GM04503 (cell line): ENCODE measurements at places on chromosomes 5 and 9.

- peak; percentile 81 for DNase-seq
Measured at GRCh38 chr5:13664377-13664776, 280.1 kb downstream of the DNAH5 start.

GRCh38 chr9:14924230-14925219, 14.3 kb upstream of the FREM1 start:
- DNase-seq: peak; percentile 36

DNA sequence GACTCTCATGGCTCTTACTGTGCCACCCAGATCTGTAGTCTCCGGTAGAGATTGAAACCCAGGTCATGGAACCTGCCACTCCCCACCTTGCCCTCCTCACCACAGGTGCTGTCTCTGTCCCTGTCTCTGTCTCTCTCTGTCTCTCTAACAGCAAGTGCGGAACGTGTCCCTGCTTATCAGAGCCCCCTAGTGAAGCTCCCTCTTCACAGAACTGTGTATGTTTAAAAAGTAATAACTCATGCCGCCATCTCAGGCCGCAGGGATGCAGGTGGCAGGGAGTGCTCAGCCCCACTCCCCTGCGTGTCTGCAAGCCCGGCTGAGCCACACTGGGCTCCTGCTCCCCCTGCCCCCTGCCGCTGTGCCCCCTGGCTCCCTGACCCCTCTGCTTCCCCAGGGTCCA, 43.8 kb downstream of the UNC5A start:
- DNase-seq: no peak

- DNase-seq: no peak
Measured at GRCh38 chr9:78781681-78782080, 484.8 kb downstream of the PSAT1 start.

DNA sequence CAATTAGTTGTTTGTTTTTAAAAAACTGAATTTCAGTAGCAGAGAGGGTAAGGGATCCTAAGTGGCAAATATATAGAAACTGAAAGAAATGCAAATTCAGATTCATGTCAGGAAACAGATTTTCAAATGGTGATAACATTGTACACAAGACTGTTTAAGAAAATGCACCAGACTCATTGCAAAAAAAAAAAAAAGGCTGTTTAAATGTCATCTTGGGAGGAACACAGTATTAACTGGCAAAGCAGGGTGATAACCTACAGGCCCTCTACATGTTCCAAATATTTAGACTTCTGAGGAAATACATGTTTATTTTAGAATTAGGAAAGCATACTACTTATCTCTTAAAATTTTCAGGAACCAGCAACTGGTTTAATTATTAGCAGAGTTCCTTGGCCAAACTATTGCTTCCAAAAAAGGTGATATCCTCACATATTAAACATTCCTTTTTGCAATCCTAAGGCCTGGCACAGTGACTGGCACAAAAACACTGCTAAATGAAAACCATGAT, 114.5 kb downstream of the TSSK1B start:
- DNase-seq: no peak

DNA sequence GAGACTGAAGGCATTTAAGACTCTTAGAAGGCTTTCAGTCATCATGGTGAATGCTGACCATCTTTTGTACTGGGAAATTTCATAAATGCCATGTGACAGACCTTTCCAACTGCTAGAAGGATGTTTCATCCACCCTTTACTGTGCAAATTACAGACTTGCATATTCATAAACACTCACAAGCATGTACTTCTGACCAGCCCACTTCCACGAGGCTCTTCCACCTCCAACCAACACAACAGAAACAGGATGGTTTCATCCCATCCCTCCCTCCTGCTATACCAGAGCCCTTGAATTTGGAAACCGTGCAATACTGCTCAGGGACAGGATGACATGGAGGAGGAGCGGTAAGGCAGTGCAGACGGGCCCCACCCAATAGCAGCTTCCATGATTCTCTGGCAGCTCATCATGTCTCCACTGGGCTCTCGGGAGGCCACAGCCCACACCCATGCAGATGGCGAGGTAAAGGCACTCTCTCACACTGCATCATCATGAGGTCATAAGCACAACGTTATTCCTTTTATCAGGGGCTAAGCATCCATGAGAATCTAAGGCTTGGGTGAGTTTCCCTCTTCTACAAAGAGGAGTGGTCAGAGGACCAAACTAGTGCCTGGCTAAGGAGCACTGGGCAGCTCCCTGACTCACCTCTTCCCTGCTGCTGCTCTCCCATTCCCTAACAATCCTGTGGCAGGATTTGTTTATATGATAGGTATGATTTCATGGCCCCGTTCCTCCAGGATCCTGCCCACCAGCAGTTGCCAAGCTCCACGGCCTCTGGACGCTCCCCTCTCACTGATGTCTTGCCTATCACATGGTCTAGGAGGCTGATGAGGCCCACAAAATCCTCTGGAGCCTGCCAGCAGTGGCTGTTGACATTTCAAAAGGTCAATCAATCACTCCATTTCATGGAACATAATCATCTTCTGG, 94.4 kb upstream of the FSTL4 start:
- DNase-seq: no peak

GRCh38 chr5:110751902-110752762, 13.3 kb downstream of the SLC25A46 start:
- DNase-seq: no peak

GRCh38 chr5:174708476-174709207, 15.7 kb upstream of the MSX2 start:
- no peak for DNase-seq

DNA sequence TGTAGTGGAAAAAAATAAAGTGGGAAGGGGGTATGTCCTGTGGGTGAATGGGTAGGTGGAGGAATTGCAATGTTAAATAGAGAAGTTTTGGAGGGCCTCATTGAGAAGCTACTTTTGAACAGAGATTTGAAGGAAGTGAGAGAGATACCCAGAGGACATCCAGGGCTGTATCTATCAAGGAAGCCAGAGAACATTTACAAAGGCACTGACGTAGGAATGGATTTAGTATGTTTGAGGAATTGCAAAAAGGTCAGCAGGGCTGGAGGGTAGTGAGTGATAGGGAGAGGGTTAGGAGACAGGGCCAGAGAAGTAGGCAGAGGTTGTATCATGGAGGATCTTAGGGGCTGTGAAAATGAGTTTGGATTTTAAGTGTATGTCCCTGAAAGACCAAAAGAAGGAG, 13.9 kb downstream of the PTTG1 start:
- DNase-seq: no peak

- no peak for DNase-seq
Measured at GRCh38 chr9:7287986-7288385, 511.6 kb downstream of the DMAC1 start.

GRCh38 chr5:58248221-58248620, 211.7 kb downstream of the PLK2 start:
- peak; percentile 54 for DNase-seq

DNA sequence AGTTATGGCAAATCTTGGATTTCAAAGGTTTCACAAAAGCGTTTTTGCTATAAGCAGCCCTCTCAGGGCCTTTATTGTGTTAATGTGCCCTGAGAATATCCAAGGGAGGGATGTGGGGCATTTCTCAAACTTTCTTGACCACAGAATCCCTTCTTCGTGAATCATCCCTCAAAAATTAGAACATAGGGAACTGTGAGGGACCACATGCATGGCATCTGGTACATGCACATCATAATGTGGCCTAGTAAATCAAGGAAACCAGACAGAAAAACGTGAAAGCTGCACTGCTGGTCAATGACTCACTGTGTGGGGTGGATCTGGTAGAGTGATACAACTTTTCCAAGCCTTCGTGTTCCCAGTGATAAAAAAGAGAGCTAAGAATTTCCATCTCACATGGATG, 22.4 kb downstream of the DDX31 start:
- DNase-seq: peak; percentile 99

GRCh38 chr5:31052937-31053658, 140.4 kb upstream of the CDH6 start:
- no peak for DNase-seq

GRCh38 chr5:37831821-37832534, 7.9 kb downstream of the GDNF start:
- DNase-seq: no peak

GRCh38 chr9:16191191-16191590, 638.3 kb downstream of the CCDC171 start:
- DNase-seq: no peak

GRCh38 chr9:121990600-121991306, 102.4 kb downstream of the TTLL11 start:
- DNase-seq: no peak

GRCh38 chr5:61167382-61167781, 5.1 kb upstream of the SMIM15 start:
- DNase-seq: no peak

- DNase-seq: peak; percentile 58
Measured at GRCh38 chr5:169164481-169164925, 136.4 kb downstream of the SLIT3 start.
